ENCODE measurements at places on chromosomes 6 and 20.

- DNase-seq: peak; percentile 91
Measured at GRCh38 chr6:57303931-57304681, 13.3 kb upstream of the PRIM2 start.

DNA sequence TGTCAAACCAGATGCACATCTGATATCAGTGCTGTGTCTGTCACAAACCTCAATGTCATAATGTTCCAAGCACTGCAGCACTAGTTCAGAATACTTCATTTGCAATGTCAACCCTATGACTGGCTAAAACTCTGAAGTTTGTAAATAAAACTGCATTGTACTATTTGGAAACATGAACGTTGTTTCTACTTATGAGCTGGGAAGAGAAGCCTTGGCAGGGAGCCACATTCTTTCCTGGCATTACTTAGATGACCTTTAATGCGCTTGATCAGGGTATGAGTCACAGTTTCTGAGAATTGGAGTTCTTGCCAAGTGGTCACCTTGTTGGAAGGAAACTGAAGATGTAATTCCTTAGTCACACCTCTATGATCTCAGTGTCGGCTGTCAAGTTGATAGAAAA lies 664.8 kb upstream of the MMS22L start:
- DNase-seq: peak; percentile 2

DNA sequence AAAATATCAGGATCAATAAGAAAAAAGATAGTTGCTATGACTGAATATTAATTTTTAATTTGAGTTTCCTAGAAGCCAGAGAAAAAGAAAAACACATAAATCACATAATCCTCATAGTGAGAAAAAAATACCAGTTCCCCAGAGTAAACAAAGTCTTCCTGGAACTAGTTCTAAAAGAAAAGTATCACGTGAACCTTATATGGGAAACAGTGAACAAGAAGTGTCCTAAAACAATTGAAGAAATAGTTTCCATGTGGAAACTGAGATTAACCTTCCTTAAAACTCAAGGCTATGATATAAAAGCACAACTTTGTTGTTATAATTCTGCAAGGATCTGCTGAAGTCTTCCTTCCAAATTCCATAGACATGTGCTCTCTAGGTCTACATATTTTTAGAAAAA lies 50.6 kb downstream of the RCAN2 start:
- peak; percentile 18 for DNase-seq

DNA sequence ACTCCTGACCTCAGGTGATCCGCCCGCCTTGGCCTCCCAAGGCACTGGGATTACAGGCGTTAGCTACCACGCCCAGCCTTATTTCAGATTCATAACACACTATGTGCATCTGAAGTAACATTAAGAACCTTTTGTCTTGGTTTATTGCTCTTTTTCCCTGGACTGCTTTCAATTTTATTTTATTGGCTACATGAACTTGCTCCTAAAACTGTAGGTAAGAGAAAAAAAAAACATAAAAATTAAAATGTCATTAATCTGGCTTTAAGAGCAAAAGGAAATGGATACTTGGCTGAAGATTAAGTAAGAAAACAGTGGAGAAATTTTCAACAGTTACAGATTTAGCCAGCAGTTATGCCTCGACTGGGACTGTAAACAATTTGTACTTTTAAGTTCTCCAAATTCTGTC lies 62.5 kb downstream of the GJA1 start:
- DNase-seq: no peak

- DNase-seq: peak; percentile 93
Measured at GRCh38 chr6:34305982-34306708, 57.3 kb upstream of the SMIM29 start.

DNA sequence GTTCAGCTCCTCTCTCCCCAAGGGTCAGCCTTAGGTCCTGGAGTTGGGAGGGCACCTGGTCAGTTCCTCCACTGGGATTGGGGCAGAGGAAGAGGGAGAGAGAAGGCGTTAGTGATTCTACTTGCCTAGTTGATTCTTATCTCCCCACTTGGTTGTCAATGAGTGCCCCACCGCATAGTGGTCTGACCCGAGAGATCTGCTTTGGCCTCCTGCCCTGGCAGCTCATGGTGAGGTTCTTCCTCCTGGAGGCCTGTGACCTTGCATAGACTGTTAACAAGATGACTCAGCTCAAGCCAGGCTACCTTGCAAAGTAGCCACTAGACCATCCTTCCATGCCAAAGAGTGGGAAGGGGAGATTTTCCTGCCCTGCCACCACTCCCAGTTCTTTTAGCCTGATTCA lies 160.6 kb downstream of the TMEM200A start:
- DNase-seq: no peak
